Peyer's patch (tissue), 4 donors: ENCODE measurements at places on chromosomes 1 and 21. TPM values are rescaled to one million over a fixed set of nuclear protein-coding genes. Genes with fewer than 3 reads are reported as not detected.

DNA sequence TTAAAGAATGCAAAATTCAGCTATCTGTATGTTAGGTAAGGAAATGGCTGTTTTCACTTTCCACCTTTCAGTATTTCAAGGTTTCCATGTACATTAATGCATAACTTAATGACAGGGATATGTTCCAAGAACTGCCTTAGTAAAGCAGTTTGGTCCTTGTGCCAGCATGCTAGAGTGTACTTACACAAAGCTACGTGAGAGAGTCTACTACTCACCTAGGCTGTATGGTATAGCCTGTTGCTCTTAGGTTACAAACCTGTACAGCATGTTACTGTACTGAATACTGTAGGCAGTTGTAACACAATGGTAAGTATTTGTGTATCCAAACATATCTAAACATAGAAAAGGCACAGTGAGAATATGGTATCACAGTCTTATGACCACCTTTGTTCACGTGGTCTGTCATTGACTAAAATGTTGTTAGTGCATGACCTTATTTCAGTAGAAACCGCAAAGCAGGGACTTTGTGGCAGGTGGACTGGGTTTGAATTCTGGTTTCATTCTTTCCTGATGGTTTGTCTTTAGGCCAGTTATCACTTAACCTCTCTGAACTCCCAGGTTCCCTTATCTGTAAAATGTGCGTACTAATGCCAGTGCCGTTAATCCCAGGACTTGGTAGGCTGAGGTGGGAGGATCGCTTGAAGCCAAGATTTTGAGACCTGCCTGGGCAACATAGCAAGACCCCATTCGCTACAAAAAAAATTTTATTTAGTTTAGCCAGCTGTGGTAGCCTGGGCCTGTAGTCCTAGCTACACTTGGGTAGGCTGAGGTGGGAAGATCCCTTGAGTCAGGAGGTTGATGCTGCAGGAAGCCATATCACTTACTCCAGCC lies 4.9 kb downstream of the SMYD2 start:
- DNase-seq: no peak
- no peak overlapping the region for H3K27ac ChIP-seq
- H3K36me3 ChIP-seq: no peaks in the 10 kb centered on the region
- no peak overlapping the region for H3K4me3 ChIP-seq
- H3K4me1 ChIP-seq: no peaks in the 10 kb centered on the region

NPPA gene
- not detected for total RNA-seq

DNA sequence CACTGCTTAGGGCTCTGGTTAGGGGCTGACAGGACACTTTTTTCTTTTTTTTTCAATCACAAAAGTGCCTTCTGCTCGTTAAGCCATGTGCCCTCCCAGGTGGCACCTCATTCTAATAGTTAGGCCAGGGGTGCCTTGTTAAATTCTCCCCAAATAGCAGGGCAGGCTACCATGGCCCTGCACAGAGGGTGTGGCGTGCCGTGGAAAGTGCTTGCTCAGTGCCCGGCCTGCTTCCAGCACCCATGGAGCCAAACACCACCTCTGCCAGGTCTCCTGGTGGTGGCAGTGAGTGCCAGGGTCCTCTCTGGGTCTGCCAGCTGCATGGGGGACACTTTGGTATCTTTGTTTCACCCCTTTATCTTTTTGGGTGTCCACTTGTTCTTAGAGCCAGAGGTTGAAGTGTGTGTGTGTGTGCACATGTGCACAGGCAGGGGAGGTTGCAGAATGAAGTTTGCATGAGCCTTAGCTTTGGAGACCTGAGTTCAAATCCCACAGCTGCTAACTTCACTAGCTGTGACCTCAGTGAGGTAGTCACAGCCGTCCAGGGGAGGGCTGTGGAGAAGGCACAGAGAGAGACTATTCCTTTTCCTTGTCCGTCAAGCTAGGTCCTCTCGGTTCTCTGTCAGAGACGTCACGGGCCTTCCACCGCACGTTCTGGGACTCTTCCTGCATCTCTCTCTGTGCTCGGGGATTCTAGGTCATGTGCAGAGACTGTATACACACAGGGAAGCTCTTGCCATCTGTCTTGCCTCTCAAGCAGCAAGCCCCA lies 39.9 kb upstream of the CSF3R start:
- H3K4me3 ChIP-seq: no peak overlapping the region
- H3K4me1 ChIP-seq: no peaks in the 10 kb centered on the region
- DNase-seq: peak; percentile 37
- no peaks in the 10 kb centered on the region for H3K36me3 ChIP-seq
- H3K27me3 ChIP-seq: no peaks in the 10 kb centered on the region

- H3K27me3 ChIP-seq: peaks cover 79% of the 10 kb centered on the region
- no peak overlapping the region for H3K4me3 ChIP-seq
- no peak overlapping the region for H3K27ac ChIP-seq
- no peak for DNase-seq
Measured at GRCh38 chr1:63326106-63326472, 3.7 kb downstream of the FOXD3 start.

- DNase-seq: no peak
- no peaks in the 10 kb centered on the region for H3K36me3 ChIP-seq
- H3K27me3 ChIP-seq: no peaks in the 10 kb centered on the region
- no peaks in the 10 kb centered on the region for H3K4me1 ChIP-seq
- no peak overlapping the region for H3K27ac ChIP-seq
Measured at GRCh38 chr21:34881839-34882371, 167.2 kb downstream of the RUNX1 start.

DNA sequence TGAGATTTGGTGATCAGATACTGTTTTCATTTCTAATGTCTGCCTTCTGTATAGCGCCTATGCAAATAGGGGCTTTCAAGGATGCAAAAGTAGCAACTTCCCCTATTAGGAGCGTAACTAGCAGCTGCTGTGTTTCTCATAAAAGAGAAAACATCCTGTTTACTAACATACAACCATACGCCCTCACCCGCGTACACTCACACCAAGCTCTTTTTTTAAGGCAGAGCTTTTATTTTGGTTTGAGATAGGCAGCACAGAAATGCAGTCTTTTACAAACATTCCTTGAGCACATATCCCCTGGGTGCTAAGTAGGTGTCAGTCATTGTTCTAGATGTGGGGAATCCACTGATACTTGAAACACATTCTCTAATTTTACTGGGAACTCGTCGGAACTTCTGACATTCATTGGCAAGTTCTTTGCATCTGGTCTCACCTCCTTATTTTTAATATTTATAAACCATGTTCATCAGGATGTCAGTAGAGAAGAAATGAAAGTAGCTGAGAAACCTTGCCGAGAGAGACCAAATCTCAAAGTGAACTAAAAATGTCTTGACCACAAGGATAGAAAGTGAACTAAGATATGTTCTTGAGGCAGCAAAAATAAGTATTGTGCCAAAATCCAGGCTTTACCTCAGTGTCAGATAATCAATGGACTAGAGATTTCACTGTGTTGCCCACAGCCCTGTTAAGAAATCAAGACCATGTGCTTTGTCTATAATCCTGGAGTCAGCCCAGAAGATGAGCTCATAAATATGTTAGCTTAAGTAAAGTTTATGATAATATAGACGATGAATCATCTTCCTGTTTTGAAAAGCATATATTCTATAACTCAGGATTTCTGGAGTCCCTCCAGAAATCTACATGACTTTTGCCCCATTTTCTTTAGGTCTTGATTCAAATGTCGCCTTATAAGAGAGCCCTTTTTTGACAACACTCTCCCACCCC lies 350.9 kb downstream of the ST6GALNAC3 start:
- H3K4me3 ChIP-seq: no peak overlapping the region
- H3K27ac ChIP-seq: no peak overlapping the region
- no peaks in the 10 kb centered on the region for H3K36me3 ChIP-seq
- no peak for DNase-seq

- H3K4me3 ChIP-seq: no peak overlapping the region
- no peaks in the 10 kb centered on the region for H3K4me1 ChIP-seq
- no peaks in the 10 kb centered on the region for H3K27me3 ChIP-seq
- no peaks in the 10 kb centered on the region for H3K36me3 ChIP-seq
Measured at GRCh38 chr1:220652995-220653394, 37.2 kb upstream of the C1orf115 start.

DNA sequence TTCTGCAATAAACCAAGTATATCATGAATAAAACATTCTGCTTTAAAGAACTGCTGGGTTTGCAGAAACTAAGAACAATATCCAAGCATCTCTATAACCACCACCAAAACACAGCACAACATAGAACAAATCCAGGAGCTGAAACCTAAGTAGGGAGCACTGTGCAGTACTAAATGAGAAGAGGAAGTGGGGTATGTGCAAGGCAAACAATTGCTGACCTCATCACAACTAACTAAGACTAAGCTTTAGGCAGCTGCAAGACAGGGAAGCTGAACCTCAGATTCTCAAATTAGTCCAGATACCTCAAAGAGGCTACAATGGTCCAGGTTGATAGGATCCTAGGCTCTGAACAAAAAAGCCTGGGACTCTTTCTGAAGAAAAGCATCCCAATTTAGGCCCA lies 172.6 kb downstream of the SLC44A5 start:
- no peak overlapping the region for H3K27ac ChIP-seq
- H3K4me3 ChIP-seq: no peak overlapping the region
- no peak for DNase-seq
- no peaks in the 10 kb centered on the region for H3K36me3 ChIP-seq
- H3K4me1 ChIP-seq: no peaks in the 10 kb centered on the region
- no peaks in the 10 kb centered on the region for H3K27me3 ChIP-seq

DNA sequence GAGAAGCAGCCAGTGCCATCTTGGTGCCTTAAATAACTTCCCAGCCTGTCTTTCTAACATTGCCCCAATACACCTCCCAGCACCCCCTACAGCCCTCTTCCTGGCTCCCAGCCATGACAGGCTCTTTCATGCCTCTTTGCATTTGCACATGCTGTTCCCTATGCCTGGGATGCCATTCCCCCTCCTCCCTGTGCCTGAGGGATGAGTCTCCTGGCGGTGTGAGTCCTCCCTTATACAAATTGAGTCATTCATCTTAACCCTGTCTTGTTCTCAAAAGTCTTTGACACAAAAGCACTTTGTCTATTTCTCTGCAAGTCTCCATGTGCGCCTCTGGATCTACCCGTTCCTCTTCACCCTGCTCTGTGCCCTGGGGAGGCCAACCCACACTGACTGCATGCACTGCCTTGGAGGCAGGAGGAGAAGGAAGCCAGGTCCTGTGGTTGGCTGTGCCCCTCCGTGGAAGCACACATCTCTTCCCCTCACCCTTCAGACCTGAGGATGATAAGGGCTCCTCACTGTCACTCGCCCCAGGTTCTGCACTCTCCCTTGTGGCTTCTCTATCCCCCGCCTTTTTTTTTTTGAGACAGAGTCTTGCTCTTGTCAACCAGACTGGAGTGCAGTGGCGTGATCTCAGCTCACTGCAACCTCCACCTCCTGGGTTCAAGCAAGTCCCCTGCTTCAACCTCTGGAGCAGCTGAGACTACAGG lies 25.1 kb downstream of the CDCP2 start:
- DNase-seq: no peak
- no peaks in the 10 kb centered on the region for H3K4me1 ChIP-seq
- H3K4me3 ChIP-seq: no peak overlapping the region
